CD4-positive, CD25-positive, alpha-beta regulatory T cell (primary cell): ENCODE measurements at places on chromosomes 5 and 9. TPM values are rescaled to one million over a fixed set of nuclear protein-coding genes. Genes with fewer than 3 reads are reported as not detected.
A peak's percentile ranks its signal among the peaks of the same experiment; 100 is the strongest.

C9orf50 gene
- not detected for total RNA-seq

DNA sequence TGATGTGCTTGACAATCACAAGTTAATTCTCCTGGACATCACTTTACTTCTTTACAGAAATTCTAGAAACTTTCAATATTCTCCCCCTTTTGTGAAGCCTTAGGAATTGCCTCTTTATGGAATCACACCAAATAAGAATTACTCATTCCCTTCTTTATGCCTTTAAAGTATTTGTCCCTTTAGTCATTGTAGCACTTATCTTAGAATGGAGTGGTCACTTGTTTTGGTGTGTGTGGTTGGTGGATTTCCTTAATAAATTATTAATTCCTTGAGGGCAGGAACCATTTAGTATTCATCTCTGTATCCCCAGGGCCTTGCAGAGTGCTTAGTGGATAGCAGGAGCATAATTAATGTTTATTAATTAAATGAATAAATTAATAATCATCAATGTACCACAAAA lies 307.0 kb downstream of the ARRDC3 start:
- peaks cover 2% of the 10 kb centered on the region for H3K27me3 ChIP-seq
- H3K4me3 ChIP-seq: no peak overlapping the region
- DNase-seq: no peak
- H3K36me3 ChIP-seq: no peaks in the 10 kb centered on the region
- H3K27ac ChIP-seq: no peak overlapping the region

- no peak overlapping the region for H3K4me3 ChIP-seq
- DNase-seq: peak; percentile 25
- H3K27me3 ChIP-seq: no peaks in the 10 kb centered on the region
- peaks cover 72% of the 10 kb centered on the region for H3K36me3 ChIP-seq
- H3K27ac ChIP-seq: no peak overlapping the region
Observed at GRCh38 chr5:96997265-96997859, 61.5 kb downstream of the LNPEP start.

DNA sequence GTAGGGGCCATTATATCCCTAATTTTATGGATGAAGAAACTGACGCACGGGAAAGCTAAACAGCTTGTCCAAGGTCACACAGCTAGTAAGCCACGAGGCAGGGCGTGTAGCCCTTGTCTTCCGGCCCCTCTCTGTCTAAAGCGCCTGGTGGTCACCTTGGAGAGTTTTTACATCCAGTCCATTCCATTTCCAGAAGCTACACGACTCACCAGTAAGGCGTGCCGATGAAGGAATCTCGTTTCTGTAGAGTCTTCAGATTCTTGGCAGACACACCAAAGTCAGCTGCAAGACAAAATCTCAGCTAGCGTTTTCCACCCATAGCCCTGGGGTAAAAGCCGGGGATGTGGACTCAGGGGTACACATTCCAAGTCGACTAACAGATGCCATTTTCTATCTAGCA lies 80.5 kb downstream of the STK10 start:
- peak overlapping the region; percentile 24 for H3K4me3 ChIP-seq
- H3K27me3 ChIP-seq: no peaks in the 10 kb centered on the region
- peaks cover 55% of the 10 kb centered on the region for H3K36me3 ChIP-seq
- peak overlapping the region; percentile 60 for H3K27ac ChIP-seq
- peaks cover 51% of the 10 kb centered on the region for H3K4me1 ChIP-seq

- no peaks in the 10 kb centered on the region for H3K4me1 ChIP-seq
- H3K36me3 ChIP-seq: no peaks in the 10 kb centered on the region
- no peak overlapping the region for H3K4me3 ChIP-seq
- H3K27ac ChIP-seq: no peak overlapping the region
Observed at GRCh38 chr5:72940082-72940481, 15.8 kb upstream of the FCHO2 start.
